Mammary epithelial cell (primary cell): ENCODE measurements at places on chromosomes 16 and 17. TPM values are rescaled to one million over a fixed set of nuclear protein-coding genes. Genes with fewer than 3 reads are reported as not detected.

DNA sequence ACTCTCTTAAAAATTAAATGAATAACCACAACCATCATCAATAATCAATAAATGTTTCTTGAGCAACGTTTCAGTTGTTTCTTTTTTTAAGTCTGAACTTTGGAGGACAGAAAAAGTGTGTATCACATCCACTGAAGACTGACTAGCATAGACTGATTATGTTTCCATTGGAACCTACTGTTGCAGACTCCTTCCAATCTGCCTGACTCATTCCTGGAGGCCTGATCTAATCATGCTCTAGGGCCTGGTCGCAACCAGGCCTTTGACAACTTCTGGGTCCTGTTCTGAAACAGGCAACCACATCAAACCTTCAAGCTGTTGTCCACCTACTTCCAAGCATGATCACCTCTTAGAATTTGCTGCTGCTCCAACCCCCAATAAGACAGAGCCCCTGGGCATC, 109.2 kb upstream of the NUDT7 start:
- DNase-seq = no peak

DNA sequence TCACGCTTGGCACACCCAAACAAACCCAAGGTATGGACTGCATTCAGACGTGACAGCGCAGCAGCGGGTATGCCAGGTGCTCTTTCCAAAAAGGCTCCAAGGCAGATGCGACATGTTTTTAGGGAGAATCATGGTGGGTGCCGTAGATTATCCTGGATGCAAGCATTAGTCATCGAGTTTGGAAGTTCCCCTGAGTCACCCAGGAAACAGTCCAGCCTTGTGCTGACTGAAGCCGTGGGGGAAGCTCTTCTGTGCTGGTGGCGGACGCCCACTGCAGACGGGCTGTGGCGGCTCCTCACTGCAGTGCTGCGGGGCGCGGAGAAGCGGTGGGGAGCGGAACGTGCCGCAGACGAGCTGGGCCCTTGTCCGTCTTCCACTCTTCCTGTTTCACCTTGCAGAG, 13.9 kb downstream of the JPT2 start:
- peak; percentile 91 for DNase-seq

DNA sequence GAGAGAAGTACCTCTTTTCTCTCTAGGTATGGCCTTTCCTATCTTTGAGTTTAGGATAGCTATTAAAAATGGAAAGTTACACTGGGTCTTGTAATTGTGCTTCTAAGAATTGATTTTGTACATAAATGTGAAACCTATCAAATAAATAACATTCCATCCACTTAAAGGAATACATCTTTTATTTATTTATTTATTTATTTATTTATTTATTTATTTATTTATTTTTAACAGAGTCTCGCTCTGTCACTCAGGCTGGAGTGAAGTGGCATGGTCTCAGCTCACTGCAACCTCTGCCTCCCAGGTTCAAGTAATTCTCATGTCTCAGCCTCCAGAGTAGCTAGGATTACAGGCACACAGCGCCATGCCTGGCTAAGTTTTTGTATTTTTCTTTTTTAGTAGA, 1114.0 kb upstream of the EEF2KMT start:
- no peak for DNase-seq

DNA sequence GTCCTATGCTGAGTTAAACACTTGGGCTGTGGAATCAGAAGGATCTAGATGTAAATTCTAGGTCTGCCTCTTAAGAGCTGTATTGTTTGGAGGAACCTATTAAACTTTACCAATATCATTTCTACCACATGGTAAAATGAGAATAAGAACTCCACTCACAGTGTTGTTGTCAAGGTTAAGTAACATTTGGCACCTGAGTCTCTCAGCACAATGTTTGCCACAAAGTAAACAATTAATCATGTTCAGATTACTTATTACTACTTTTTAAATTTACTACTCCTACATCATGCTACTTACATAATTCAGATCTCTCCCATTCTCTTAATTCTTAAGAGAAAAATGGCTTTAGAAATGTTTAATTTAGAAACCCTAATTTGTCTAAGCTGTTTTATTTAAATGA, 305.9 kb downstream of the CA10 start:
- DNase-seq = no peak

The TNFRSF17 gene
- not detected for polyA plus RNA-seq

DNA sequence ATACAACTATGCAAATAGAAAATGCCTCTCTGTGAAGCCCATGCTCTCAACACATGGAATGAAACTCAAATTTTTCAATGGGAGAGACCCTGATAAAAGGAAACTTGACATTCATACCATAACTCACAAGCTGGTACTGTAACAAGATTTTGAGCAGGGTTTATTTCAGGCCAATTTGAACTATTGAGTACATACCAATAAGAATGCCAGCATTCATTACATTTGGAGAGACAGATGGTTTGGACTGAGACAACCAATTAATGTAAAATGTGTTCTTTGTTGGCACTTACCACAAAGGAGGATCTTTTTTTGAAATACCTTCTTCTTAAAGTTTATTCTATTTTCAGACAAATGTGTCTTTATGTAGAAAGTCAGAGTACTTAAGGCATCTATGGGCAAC, 1357.0 kb upstream of the GOT2 start:
- no peak for DNase-seq

The MSI2 gene
- polyA plus RNA-seq = 21.9 TPM

DNA sequence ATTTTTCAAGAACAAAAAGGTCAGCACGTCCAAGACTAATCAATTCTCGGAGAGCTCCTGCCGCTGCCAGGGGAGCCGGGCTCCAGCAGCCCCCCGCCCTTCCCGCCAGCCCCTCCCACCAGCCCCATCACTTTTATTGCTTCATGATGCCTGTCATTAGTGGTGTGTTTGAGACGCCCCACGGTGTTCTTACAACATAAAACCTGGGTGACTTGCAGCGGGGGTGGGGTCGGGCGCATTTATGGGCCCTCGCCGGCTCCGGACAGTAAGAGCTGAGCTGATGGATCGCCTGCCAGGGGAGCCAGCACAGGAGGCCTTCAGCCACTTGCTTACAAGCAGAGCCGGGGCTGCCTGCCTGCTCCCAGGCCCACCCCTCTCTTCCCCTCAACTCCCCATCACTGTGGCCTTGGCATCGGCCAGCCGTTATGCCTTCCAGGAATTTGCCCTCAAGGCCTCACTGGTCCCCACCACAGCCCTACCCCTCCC, 82.9 kb upstream of the CBX4 start:
- DNase-seq = no peak

The CLEC19A gene
- polyA plus RNA-seq = not detected

The C17orf107 gene
- polyA plus RNA-seq = 0.44 TPM

- peak; percentile 30 for DNase-seq
Measured at GRCh38 chr16:11302977-11303376, 21.8 kb upstream of the PRM1 start.

GRCh38 chr17:75693500-75694481, 26.7 kb downstream of the SAP30BP start:
- peak; percentile 93 for DNase-seq
